ENCODE measurements at places on chromosomes 12 and 14.
A peak's percentile ranks its signal among the peaks of the same experiment; 100 is the strongest.

- DNase-seq, result no peak
- H3K4me1 ChIP-seq, result no peaks in the 10 kb centered on the region
- H3K27ac ChIP-seq, result no peak overlapping the region
- no peak overlapping the region for H3K4me3 ChIP-seq
Measured at GRCh38 chr12:89781946-89782550, 73.4 kb upstream of the ATP2B1 start.

DNA sequence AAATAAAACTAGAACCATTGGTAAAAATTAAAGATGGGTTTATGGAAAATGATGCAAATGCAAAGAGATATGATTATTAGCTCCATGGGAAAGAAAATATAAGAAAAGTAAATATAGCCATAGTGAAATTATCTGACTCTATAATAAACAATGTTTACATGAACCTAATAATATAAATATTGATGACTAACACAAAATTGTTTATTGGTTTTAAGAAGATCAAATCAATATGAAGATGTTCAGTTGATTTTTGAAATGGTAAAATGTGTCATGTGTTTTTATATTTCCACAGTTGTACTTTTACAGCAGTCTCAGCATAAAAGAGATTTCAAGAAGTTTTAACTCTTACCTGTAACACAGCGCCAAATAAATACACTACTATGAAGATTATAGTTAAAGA lies 114.0 kb downstream of the SLC41A2 start:
- no peak overlapping the region for H3K4me3 ChIP-seq
- peaks cover 7% of the 10 kb centered on the region for H3K4me1 ChIP-seq
- no peak overlapping the region for H3K27ac ChIP-seq
- DNase-seq, result no peak
- H3K36me3 ChIP-seq, result no peaks in the 10 kb centered on the region

GRCh38 chr12:132276066-132276826 lies 53.1 kb downstream of the GALNT9 start:
- no peaks in the 10 kb centered on the region for H3K27me3 ChIP-seq
- no peaks in the 10 kb centered on the region for H3K4me1 ChIP-seq
- DNase-seq, result peak; percentile 25
- no peak overlapping the region for H3K27ac ChIP-seq
- H3K4me3 ChIP-seq, result no peak overlapping the region
- H3K36me3 ChIP-seq, result no peaks in the 10 kb centered on the region

DNA sequence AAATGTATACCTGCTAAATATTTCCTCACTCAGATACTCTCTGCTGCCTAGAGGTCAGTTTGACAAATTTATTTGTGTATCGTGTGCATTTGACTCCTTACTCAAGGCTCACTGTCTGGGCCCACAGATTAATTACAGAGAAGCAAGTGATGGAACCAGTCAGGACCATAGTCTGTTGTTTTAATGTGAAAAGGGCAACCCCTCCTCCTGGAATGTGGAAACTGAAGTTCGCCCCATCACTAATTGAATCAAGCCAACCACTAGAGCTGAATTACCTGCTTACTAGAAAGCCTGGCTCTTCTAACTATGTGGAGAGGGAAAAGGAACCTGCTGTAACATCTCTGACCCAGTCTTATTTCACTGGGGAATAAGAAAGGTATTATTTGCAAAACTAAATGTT lies 199.9 kb upstream of the KRR1 start:
- H3K4me1 ChIP-seq, result no peaks in the 10 kb centered on the region
- H3K4me3 ChIP-seq, result no peak overlapping the region
- no peaks in the 10 kb centered on the region for H3K27me3 ChIP-seq
- H3K36me3 ChIP-seq, result no peaks in the 10 kb centered on the region
- H3K27ac ChIP-seq, result no peak overlapping the region

GRCh38 chr12:15116086-15116485 lies 105.1 kb downstream of the RERG start:
- no peaks in the 10 kb centered on the region for H3K36me3 ChIP-seq
- no peak overlapping the region for H3K4me3 ChIP-seq
- H3K27me3 ChIP-seq, result no peaks in the 10 kb centered on the region
- no peak overlapping the region for H3K27ac ChIP-seq
